ENCODE measurements at places on chromosomes 13 and 19. TPM values are rescaled to one million over a fixed set of nuclear protein-coding genes. Genes with fewer than 3 reads are reported as not detected.
A peak's percentile ranks its signal among the peaks of the same experiment; 100 is the strongest.

The CD37 gene
- total RNA-seq = 10.3 TPM

The TIMM29 gene
- total RNA-seq = 22.1 TPM

The UNC13A gene
- 0.13 TPM for total RNA-seq

The ZNF208 gene
- 5.7 TPM for total RNA-seq

DNA sequence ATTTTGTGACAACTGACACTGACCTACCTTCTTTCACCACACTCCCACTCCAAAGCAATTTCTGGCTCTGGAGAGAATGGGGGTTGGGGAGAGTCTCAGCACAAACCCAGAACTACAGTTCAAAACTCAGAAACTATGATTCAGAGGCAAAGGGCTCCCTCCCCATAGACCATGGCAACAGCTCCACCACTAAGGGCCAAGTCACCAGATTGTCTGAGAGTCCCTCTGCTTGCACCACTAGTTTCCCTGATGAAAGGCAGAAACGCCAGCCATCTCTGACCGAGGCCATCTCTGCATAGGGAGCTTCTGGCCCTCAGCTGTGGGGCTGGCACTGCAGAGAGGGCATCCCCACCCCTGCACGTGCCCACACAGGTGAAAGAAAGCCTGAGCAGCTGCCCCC lies 112.4 kb upstream of the VSTM2B start:
- DNase-seq = no peak

DNA sequence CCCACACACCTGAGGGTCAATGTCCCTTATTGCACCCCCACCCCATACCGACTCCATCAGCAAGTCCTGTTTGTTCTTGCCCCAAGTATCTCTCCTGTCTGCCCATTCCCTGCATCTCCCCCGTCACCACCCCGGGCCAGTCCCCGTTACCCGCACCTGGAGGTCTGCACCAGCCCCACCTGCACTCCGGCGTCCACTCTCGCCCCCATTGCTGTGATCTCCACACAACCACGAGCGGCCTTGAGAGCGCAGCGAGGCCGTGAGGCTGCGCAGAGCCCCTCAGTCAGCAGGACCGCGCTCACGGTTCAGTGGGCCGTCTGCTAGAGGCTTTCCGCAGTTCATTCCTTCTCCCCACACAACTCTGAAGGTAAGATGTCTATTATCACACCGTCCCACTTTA lies 152.8 kb downstream of the KATNAL1 start:
- no peak for DNase-seq

- DNase-seq = no peak
Observed at GRCh38 chr19:10219678-10220077, 11.5 kb downstream of the S1PR2 start.

- no peak for DNase-seq
Observed at GRCh38 chr19:23996549-23996948, 81.9 kb downstream of the ZNF726 start.

GRCh38 chr19:49544154-49544553 lies 16.4 kb downstream of the RCN3 start:
- DNase-seq = no peak

DNA sequence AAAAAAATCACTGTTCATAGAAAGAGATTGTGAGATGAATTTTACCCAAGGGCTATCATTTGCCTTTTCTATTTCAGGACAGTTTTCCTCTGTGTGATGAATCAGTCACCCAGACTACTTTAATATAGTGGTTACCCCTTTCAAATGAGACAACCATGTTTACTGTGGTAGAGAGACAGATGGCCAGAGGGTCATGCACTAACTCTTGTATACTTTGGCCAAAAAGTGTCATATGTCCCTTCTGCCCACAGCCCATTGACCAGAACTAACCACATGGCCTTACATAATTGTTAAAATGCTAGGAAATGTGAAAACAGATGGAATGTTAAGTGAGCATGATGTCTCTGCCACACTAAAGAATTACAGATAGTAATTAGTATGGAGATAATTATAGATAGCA lies 498.7 kb downstream of the DACH1 start:
- no peak for DNase-seq

DNA sequence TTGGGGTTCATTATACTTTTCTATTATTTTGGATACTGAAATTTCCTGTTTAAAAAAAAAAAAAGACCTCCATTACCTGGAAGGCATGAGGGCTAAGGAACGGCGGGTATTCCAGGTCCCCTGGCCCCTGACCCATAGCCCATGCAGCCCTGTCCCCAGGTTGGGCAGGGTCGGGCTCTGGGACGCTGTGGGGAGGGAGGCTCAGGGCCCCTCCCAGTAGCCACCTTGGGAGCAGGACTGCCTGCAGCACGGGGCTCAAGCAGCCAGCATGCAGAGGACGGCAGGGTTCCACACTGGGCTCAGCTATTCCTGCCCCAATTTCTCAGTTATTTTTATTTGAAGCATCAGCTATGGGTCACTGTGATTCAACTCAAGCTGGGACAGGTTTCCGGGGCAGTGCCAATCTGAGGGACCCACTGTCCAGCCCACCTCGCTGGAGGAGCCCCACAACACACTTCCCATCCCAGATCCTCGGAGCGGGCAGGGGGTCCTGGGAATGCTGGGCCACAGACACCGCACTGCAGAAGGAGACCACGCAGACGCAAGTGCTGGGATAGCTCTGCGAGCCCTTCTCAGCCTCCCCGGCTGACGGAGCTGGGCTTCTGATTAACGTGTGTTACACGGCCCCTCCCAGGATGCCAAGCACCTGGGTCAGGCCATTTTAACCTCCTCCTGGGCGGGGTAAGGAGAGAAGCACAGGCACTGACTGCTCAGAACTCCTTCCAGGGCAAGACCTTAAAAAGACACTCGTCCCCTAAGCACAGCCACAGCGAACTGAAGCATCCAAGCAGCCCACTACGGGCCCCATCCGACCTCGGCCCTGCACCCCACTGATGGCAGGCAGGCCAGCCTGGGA lies 60.1 kb downstream of the PEPD start:
- DNase-seq = no peak

DNA sequence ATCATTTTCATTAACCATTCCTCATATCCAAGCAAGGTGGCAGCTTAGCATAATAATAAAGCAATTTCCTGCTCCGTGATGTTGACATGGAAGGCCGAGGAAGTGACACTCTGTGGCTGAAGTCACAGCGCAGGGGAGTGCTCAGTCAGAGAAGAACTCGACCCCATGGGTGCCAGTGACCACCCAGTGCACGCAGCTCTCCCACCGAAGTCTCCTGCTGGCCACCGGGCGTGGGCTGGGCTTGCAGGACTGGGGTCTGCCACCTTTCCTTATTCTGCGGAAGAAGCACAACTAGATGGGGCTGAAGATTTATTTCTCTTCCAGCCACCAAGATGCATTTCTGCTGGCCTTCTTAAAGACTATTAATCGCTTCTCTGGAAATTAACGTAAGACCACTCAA lies 132.1 kb upstream of the SPACA7 start:
- DNase-seq = no peak

DNA sequence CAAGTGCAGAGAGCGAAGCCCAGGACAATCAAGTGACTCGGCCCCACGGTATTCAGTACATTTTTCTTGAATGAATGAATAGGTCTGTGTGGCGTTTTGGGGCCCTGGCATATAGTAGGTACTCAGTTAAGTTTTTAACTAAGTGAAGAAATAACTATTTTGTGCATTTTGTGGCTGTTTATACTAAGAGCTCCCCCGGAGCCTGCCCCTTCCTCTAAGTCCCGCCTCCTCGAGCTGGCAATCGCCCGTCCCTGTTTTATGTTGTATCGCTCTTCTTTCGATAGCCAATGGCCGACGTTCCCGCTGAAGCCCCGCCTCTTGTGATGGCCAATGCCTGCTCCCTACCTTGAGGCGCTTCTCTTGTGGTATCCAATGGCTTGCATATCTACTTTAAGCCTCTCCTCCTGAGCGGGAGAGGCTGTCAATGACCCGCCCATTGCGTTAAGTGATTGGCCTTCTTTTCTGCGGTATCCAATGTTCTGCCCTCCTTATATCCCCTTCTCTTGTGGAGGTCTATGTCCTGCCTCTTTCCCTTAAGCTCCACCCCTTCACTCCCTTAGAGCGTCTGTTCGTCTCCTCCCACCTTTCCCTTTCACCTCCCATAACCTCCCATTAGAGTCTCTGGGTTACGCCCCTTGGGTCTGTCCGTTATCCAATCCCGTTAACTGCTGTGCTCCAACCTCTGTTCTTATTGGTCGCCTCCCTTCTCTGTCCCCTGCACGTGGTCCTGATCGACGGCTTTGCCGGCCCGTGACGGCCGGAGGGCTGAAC lies 509 bp upstream of the HDGFL2 start:
- peak; percentile 89 for DNase-seq

DNA sequence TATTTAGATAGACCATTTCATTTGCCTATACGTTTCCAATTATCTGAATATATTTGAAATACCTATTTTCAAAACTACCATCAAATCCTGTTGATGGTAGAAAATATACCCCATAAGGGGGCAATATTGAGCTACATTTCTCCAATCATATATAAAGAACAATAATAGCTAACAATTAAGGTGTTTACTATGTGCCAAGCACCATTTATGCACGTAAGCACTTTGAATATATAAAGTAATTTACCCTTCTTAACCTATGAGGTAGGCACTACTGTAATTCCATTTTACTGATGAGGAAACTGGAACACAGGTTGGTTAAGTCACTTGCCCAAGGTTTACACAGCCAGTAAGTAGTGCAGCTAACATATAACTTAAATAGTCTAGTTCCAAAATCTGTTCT lies 79.2 kb downstream of the UBL3 start:
- no peak for DNase-seq

DNA sequence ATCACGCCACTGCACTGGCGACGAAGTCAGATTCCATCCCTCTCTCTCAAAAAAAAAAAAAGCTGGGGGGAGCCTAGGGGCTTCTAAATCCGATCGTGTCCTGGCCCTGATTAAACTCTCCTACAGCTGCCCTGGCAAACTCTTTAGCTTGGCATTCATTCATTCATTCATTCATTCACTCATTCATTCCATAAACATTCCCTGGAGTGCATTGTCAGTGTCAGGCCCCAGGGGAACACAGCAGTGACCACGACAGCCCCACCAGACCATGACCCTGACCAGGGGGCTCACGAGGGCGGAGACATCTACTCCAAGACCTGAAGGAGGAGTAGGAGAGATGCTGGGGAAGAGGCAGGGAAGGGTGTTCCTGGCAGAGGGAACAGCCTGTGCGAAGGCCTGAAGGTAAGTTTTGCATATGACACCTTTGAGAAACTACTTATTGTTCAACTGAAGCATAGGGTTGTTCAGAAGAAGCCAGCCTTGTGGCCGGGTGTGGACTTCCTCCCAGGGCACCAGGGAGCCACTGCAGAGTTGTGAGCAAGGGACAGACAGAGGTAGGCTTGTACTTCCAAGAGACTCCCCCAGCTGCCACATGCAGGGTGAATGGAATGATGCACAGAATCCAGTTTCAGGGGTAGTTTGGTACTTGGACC lies 24.5 kb downstream of the CEACAM16 start:
- no peak for DNase-seq

GRCh38 chr13:49690133-49690994 lies 922 bp downstream of the EBPL start:
- DNase-seq = no peak

DNA sequence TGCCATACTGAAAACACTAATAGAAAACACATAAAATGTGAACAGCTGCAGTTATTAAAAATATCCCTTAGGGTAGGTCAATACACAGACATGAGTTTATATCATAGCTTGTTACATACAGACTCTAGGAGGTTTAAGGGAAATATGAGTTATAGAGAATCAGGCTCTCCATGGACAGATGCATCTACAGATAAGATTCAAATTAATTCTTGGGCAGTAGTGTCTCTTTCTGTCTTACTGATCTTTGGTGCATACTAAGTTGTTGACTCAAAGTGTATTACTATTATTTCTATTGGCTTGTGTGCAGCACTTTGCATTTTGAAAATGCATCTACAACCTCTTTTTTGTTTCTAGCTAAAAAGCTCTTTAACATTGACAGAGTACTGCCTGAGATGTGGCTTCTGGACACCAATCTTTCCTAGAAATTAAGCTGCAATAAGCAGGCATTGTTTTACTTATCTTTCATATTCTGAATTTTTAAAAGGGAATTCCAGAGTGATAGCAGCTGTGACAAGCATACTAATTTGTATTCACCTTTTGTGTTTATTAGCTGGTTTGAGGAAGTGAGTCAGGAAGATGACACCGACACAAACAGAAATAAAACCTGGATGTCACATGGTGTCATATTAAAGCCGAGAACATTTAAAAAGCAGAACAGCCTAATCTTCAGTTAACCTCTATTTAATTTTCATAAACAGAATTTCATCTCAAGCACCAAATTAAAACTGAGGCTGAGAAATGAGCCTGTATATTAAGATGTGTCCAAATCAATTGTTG lies 399.0 kb downstream of the PCDH9 start:
- no peak for DNase-seq

DNA sequence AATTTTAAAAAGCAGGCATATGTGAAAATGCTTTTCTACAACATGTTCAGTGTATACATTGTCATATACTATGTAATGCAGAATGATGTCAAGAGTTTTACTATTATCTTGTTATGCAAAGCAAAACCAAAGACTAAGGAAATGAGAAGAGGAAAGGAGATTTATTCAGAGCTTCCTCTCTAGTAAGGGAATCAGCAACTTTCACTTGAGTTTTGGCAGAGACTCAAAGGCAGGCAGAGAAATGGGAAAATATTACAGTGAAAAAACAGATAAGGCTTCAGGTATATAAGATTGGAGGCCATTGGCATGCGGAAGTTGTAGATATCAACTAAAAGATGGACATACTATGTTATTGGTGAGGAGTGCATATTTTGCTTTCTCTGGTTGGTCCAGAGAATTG lies 512.0 kb upstream of the PCDH20 start:
- no peak for DNase-seq

DNA sequence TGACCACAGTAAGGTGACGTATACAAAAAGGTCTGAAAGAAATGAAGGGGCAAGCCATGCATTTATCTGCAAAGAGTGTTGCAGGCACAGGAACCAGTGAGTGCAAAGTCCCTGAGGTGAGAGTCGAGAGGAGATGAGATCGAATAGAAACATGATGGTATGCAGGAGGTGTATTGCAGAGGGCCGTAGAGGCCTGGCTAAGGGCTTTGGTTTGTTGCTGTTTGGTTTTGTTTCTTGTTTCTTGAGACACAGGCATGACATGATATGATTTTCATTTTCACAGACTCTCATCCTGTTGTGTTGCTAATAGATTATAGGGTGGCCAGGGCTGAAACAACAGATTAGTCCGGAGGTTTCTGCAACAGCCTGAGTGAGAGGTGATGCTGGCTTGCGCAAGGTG lies 80.4 kb downstream of the HSPH1 start:
- DNase-seq = no peak

DNA sequence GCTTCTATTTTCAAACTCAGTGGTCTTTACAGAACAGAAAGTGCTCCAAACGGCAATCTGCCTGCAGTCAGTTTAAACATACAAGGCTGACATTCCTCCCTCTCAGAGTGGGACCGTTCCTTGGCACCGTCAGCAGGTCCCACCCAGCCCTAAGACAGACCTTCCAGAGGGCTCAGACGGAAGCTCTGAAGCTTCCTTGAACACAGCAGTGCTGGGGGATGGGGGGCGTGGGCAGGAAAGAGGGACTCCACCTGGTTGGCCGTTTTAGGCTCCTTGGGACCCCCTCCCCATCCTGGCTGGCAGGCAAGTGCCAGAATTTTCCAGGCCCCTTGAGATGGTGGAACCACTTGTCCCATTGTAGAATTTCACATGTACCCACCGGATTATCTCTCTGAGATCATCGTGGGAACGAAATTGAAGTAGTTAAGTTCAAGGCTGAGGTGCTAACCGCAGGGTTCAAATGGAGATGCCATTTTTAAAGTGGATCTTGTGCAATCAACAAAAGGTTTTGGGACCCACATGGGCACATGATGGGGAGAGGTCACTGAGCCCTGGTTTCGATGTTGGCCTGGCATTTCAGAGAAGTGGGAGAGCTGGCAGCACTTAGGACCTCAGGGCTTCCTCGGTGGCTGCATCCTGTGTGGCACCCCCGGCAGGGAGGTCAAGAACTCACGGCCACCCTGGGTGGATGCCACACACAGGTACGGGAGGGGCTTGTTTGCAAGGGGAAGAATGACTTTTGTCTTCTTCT lies 46.2 kb downstream of the KLF2 start:
- no peak for DNase-seq
